ENCODE measurements at places on chromosomes 5 and 9. TPM values are rescaled to one million over a fixed set of nuclear protein-coding genes. Genes with fewer than 3 reads are reported as not detected.

DNA sequence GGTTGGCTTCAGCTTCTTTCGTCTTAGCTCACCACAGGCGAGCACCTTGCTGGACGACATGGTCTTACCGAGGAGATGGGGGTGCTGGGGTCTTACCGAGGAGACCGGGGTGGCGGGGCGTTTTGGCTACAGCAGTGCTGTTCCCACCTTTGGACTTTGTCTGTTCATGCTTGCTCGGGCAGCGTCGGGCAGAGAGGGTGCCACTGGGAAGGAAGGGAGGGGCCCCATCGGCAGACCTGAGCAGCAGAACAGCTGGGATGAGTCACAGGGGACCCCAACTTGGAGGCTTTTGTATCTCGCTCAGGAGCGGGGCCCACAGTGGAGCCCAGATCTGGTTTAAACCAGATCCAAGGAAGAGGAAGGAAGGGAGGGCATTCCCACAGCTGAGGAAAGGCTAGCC lies 106.0 kb upstream of the CACNA1B start:
- DNase-seq: no peak

FST gene
- total RNA-seq: 14.2 TPM

- no peak for DNase-seq
Measured at GRCh38 chr5:417301-418161, 25.4 kb upstream of the EXOC3 start.

GRCh38 chr5:163822548-163822947 lies 317.1 kb downstream of the MAT2B start:
- no peak for DNase-seq

DNA sequence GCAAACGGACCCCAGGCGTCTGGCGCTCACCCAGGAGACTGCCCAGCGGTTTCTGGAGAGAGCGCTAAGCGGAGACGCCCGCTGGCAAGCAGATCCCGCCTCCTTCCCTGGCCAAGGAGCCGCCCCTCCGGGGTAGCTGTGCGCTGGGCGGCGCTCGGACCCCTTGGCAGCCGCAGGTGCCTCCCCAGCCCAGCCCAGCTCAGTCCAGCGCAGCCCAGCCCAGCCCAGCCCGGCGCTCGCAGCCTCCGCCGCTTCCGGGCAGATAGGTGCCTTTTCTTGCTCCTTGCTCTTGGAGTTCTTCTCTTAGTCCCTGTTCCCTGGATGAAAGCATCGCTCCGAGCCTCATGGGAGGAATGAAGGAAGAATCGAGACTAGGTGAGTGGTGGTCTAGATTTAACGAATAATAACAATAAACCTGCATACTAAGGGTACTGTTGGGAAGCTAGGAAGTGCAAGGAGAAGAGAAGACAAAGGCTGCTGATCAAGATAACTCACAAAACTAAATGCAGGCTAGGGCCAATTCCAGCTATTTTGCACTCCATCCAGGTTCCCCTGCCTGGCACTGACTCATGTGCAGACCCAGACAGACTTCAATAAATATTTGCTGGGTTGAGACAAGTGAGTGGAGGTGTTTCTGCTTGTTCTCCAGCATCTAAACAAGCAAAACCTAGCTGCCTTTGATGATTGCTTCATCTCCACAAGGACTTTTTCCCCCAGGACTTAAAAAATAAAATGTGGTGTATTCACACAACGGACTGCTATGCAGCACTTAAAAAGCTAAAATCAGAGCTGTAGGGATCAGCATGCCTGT lies at the start of gene STK32A:
TSS of gene STK32A (plus strand) at position 202 of the 811 bp plus-strand sequence. CDS start 4,609 bp downstream, outside the sequence.
- peak; percentile 10 for DNase-seq

DNA sequence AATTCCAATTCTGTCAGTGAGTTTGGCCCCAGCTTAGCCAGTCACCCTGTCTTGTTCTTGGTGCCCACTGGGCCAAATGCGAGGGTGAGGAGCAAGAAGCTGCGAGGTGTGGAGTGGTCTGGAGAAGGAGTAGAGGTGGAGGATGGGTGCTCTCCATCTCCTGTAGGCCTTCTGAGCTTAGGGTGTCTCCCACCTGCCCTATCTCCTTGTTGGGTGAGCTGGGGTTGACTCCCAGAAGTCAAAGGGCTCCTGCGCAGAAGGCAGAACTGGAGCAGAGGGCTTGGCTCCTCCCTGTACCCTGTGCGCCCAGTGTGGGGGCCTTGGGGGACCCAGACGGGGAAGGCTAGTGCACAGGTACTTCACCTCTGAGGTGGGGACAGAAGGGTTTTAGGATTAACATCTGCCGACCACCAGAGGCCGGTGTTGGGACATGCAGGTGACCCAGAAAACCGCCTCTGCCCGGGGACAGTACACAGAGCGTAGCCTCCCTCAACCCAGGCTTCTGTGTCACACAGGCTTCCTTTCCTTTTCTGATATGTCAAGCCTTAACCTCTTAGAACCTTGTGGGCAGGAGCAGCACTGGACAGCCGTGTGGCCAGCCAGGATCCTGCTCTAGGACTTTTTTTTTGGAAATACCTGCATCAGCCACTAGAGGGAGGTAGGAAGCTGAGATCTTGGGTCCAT lies 16.9 kb downstream of the IL5 start:
- no peak for DNase-seq

DNAH5 gene
- total RNA-seq: 0.60 TPM

DNA sequence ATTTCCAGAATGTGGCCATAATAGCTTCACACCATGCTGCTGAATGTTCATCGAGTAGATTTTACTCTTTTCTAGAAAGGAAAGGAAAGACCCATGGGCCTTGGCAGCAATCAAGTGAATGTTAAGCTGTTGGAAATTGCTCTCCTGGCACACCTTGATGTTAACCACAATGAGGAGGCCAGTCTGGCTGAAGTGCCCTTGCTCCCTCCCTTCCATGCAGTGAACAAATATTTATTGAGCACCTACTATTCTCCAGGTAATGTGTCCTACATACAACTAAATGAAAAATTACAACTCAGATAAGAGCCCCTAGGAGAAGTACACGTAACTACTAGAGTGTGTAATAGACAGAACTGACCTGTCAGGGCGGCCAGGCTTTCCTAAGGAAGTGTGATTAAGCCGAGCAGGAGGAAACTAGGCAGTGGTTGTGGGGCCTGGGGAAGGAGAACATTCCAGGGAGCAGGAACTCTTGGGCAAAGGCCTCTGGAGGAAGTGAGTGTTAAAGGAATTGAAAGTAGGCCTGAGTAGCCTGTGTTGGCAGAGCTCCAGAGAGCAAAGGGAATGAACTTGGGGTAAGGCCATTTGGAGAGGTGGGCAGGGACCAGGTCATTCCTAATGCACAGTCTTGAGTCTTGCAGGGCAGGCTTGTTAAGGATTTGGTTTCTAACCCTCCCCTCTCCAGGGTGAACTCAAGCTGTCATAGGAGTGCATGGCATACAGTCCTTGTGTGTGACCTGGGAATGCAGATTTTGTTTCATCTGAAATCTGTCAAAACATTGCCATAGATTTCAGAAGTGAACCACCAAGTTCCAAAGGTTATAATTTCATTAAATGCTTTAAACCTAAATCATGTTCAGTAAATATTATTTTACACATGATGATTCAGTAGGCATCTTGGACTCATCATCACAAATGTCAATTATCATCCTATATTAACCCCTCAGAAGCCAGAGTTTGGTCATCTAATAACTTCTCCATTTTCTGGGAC lies 9.0 kb upstream of the ZSWIM6 start:
- DNase-seq: no peak

DNA sequence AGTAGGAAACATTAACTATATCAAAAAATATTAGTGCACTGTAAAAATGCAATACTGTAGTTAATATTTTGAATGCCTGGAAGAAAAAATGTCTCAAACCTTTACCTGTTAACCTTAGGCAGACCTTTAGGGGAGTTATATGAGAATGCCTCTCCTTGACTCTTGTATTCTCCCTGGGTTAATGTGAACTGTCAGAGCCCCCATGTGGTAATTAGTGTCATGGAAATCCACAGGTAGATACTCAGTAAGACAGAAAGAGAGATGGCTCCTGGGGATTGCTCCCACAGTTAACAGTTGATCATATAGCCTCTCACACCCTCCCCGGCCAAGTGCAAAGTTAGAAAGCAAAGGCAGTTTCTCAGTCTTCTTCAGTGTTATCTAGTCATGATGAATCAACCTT lies 742.8 kb downstream of the NR2F1-AS1 start:
- no peak for DNase-seq

GFRA3 gene
- total RNA-seq: 4.6 TPM

IRX4 gene
- not detected for total RNA-seq

GRCh38 chr5:7078901-7079300 lies 317.0 kb upstream of the ADCY2 start:
- no peak for DNase-seq

SLU7 gene
- total RNA-seq: 69.8 TPM

DNA sequence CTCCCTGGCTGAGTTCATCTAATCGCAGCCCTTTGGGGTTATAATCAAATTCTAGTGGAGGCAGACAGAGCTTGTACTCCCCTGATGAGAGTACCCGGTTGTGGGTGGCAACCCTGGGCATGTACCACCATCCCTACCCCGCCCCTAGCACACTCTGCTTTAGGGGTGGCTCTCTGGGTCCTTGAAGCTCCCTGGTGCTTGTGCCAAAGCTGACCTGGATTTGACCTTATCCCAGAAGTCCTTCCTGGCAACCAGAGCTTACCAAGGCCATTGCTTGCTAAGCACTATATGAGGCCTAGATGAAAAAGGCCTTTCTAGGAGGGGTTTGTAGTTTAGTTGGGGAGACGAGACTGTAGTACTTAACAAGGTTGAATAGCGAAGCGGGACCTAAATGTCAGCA lies 72.2 kb downstream of the RGS3 start:
- DNase-seq: no peak

- no peak for DNase-seq
Measured at GRCh38 chr5:59757442-59757841, 136.1 kb downstream of the PDE4D start.

GRCh38 chr5:172377438-172377837 lies 76.9 kb downstream of the SH3PXD2B start:
- DNase-seq: no peak

DNA sequence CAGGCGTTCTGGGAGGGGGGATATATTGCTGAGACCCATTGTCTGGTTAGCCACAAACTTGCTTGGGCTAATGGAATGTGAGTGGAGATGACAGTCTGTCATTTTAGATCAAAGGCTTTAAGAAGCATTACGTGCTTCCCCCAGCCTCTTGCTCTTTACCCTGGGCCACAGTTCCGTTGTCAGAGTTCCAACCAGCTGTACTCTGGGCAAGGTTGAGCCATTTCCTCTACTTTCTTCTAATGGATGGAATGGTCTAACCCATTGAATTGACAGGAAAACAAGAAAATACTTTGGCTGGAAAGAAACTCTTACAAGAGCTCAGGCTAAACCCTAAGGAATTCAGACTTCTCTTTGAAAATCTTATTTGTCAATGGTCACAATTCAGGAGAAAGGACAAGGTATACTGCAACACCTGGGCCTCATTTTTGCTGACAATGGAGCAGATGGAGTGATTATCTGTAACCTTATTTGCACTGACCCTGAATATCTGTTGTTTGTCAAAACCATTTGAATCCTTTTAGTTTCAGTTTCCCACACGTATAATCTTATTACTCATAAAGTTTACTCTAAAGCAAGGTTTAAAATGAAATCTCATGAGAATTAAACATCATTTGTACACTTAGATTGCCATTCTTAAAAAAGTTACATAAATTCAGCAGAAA lies 231.4 kb downstream of the PDE4D start:
- DNase-seq: no peak

SLC6A3 gene
- 0.20 TPM for total RNA-seq

GRCh38 chr9:1922026-1922425 lies 93.1 kb upstream of the SMARCA2 start:
- DNase-seq: no peak

SPAAR gene
- 12.2 TPM for total RNA-seq

TBC1D13 gene
- 20.4 TPM for total RNA-seq

DNA sequence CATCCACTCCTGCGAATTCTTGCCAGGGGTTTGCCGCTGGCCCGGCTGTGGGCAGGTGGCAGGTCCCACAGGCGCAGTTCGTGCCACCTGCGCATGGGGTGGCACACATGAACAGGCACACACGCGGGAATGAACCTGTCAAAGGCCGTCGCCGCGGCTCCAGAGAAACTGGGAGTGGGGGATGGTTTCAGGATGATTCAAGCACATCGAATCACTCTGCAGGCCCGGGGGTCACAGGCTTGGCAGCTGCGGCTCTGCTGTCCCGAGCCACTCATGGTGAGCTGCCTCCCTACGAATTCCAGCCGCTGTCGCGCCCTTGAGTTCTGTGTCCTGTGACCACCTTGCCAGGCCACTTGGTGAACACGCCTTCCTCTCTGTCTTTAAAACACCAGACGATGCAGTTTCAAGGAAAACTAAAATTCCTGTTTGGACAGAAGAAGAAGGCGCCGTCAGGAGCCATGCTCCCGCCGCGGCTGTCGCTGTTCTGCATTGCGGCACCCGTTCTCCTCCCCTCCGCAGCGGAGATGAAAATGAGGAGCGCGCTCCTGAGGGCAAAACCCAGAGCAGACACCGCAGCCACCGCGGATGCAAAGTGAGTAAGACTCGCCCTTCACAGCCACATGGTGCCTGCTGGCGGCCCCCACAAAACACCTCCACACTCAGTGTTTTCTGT lies 15.4 kb upstream of the EXOC3 start:
- no peak for DNase-seq

DNA sequence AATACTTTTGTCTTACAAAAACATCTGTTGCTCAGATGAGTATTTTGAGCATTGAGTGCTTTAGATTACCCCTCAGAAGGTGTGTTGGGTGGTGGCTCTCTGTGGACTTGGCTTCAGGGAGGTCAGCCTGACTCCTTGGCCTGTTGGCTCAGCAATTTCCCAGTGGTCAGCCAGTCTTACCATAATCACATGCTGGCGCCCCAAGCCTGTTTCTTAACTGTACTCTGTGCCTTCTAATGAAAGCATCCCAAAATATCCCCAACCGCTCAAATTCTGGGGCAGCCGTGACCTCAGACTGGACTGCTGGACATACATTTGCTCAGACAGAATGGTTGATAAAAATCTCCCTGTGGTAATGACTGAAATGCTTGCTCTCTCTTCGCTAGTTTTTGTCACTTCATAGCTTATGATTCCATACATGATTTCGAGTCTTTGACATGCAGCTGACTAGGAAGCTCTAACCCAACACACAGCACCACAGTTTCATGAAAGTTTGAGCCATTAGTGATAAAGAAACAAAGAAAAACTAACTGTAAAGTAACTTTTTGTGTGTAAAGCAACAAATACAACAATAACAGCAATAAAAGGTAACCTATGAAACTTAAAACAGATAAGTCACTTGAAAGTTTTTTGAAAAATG lies 562.2 kb upstream of the MEF2C start:
- DNase-seq: no peak

DNA sequence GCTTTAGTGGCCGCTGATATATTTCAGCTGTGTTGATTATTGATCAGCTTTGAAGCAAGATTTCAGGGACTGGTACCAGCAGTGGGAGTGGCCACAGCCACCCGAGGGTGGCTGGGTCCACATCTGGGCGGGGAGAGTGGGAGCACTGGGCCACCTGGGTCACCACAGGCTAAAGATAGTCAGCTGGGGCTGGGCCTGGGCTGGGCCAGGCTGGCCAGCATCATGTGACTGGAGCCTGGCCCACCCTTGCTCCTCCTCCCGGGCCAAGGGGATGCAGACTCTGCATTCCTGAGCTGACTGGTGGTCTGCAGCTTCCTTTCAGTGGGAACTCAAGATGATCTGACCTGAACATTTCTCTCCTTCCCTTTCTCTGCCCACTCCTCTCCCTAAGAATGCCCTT lies 27.1 kb downstream of the LARP1 start:
- DNase-seq: no peak

- no peak for DNase-seq
Measured at GRCh38 chr5:10018201-10019069, 231.3 kb downstream of the ATPSCKMT start.

Data from tibial nerve (tissue), 4 donors.